ENCODE measurements at places on chromosomes 6 and 20.

DNA sequence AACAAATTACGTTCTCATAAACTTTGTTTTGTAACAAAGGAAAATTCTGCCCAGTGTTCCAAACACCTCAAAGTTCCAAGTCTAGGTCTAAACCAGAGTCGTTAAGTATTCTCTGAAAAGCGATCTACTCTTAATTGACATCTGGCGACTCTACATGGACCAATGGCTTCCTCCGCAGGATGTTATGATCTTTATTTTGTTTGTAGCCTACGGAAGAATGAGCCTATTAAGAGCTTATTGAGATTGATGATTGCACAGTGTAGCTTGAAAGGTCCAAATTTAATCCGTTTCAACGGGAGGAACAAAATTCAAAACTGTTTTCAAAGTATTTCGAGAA is 61.1 kb downstream of the FAM217A start:
- no peak for DNase-seq

DNA sequence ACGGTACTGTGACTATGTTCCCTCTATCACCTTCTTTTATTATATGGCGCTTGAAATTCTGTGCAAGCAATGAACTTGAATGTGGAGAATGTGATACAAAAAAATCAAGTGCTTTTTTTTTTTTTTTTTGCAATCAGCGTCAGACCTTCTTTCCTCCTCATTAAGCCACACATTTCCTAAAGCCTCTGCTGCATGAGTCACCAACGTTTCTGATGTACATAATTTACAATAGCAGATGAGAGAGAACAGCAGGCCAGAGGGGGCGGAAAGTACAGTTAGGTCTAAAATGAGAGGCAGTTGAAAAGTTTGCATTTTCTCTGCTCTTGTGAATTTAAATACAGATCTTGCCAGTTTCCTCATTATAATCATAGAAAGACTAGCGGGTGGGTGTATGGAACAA is 114.6 kb upstream of the RIPOR2 start:
- DNase-seq = no peak

GRCh38 chr6:144314003-144314485 is 28.9 kb downstream of the UTRN start:
- DNase-seq = no peak

DNA sequence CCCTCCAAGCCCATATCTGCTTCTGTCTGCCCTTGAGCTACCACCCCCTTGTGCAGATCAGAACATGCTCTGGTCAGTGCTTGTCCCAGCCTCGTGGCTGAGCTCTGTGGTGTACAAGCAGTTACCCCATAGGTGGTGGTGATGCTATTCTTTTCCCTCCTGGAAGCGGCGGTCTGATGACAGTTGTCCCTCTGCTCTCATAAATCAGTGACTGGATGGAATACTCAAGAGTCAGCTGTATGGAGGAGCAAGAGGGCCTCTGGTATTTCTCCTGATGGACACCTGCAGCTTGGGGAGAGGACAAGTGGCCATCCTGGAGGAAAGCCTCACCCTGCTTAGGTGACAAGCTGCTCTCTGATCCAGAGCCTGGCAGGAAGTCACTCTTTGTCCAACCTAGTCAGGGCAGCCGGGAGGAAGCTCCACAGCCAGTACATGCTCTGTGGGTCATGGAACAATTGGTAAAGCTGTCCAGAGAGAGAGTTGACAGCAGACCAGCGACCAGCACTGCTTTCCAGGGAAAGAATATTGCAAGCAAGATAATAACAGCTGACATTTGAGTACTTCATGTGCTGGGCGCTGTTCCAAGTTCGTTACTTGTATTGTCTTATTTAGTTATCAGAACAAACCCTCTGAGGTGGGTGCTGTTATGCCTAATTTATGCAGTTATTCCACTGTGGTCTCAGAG is 47.1 kb downstream of the SCAND1 start:
- DNase-seq = no peak
